ENCODE measurements at places on chromosomes 1 and 21.
A peak's percentile ranks its signal among the peaks of the same experiment; 100 is the strongest.

DNA sequence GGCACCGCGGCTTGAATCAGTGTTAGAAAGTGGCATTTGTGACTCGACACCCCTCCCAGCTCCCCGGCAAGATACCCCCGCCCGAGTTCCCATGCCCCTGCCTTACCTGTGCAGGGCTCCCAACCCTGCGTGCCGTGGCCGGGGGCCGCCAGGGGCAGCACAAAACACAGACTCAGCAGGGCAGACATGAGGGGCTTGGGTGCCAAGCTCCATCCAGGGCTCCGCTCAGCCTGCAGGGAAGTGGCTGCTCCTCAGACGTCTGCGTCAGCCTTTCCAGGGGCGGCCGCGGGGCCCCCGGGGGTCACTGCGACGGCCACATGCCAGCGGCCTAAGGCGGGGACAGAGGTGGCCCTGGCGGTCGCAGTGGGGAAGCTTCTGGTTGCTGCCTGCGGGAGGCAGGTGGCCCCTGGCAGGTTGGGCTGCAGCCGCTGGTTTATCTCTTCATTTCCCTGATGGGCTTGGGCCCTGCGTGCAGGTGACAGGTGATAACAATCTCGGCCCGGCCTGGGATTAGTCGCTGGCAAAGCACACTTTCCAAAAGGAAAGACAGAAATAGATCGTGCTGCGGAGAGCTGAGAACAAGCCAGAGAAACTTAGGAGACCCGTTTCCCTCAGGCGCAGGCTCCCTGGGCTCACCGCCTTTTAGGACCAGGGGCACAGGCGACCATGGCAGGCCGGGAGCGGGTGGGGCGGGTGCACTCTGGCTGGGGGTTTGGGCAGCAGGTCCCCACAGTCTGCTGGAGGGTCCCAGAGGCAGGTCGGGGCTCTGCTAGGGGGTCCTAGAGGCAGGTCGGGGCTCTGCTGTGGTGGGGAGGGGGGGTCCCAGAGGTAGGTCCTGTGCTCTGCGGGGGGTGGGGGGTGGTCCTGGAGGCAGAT, at the start of gene TSPEAR:
Gene TSPEAR (minus strand): TSS at position 246 of the 876 bp plus-strand sequence. CDS start 58 bp downstream, at position 188.
- DNase-seq = no peak

- no peak for DNase-seq
Observed at GRCh38 chr1:54854381-54855020, 32.5 kb downstream of the DHCR24 start.

DNA sequence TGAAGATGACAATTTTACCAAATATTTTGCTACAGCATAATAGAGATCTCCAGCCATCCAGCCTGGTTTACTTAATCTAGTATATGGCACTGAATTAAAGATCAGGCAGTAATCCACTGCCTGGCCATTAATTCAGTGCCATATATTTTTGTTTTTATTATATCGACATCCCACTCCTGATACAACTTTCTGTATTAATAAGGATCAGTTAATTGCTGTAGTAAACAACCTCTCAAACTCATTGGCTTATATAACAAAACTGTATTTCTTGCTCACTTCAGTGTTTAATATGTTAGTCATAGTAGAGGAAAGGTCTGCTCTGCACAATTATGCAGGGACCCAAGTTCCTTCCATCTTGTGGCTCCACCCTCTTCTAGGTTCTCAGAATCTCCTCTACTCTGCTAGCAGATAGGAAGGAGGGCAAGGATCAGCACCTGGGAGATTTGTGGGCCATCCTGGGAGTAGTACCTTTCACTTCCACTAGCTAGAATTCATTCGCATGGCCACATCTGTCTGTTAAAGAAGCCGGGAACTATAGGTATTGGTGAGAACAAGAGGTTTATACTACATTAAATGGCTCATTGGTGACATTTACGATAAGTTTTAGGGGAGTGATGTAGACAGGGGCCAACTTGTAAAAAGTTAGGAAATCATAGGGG, 3.6 kb upstream of the ZDHHC18 start:
- no peak for DNase-seq

GRCh38 chr1:245325922-245326795, 171.4 kb downstream of the KIF26B start:
- DNase-seq = no peak

GRCh38 chr1:54542120-54542961, 5.7 kb upstream of the ACOT11 start:
- DNase-seq = peak; percentile 29

DNA sequence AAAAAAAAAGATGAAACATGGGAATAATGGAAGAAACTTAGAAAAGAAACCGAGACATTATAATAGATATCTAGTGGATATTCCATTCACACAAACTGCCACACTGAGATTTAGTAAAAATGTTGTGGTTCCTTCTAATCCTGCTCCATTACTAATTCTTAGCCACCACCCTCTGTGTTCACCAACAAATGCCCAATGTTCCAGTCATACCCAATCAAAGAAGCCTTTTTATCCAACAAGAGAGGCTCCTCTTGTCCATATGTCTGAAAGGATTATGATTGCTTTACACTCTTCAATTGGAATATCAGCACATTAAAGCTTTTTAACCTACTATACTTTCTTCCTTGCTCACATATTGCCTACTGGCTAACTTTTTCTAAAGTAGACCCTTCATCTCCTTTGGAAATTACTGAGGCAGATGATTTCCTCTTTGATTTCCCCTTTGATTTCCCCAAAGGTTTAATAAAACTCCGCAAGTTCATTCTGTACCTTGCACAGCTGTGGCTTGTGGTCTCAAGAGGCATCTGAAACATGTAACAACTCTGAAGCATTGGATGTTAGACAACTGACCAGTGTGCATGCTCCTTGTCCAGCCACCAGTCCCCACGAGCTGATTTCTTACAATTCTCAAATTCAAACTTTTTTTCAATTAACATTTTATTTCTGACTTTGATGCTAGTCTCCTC, 305.6 kb upstream of the LYPLAL1 start:
- no peak for DNase-seq

- no peak for DNase-seq
Observed at GRCh38 chr1:209648931-209649776, 3.1 kb downstream of the LAMB3 start.

GRCh38 chr1:46549697-46550681, 1.5 kb downstream of the KNCN start:
- DNase-seq = no peak

GRCh38 chr1:210232511-210233215, at the start of gene SERTAD4:
Gene SERTAD4, plus strand, starts transcription at chr1:210232796. Its CDS starts 5,165 bp downstream, at chr1:210237961.
- DNase-seq = no peak

- DNase-seq = peak; percentile 19
Observed at GRCh38 chr1:59071876-59072582, 224.9 kb upstream of the FGGY start.

DNA sequence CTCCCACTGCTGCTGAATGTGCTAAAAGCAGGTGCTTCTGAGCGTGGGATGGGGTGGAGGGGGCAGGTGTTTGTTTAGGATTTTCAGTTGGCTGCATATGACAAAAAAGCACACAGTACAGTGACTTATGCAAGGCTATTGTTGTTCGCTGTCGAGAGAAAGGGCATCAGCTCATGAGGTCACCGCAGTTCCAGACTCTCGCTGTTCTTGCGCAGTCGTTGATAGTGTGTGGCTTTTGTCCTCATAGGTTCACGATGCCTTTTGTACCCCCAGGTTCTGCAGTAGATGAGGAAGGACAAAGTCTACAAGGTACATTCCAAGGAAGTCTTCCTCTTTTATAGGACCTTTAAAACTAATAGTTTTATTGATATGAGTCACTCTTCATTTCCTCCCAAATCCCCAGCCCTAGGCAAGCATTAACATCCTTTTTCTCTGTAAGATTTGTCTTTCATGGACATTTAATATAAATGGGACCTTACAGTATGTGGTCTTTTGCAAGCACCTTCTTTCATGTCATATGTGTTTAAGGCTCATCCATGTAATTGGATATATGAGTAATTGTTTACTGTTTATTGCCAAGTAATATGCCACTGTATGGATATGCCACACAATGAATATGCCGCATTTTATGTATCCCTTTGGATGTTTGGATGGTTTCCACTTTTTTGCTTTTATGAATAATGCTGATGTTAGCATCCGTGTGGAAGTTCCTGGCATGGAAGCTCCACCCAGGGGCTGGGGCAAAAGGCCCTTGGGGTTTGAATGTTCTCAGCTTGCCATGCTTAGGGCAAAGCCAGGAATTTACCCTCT, 14.5 kb upstream of the NLRP3 start:
- DNase-seq = no peak

- DNase-seq = no peak
Observed at GRCh38 chr1:38815903-38816627, 43.5 kb downstream of the RRAGC start.

DNA sequence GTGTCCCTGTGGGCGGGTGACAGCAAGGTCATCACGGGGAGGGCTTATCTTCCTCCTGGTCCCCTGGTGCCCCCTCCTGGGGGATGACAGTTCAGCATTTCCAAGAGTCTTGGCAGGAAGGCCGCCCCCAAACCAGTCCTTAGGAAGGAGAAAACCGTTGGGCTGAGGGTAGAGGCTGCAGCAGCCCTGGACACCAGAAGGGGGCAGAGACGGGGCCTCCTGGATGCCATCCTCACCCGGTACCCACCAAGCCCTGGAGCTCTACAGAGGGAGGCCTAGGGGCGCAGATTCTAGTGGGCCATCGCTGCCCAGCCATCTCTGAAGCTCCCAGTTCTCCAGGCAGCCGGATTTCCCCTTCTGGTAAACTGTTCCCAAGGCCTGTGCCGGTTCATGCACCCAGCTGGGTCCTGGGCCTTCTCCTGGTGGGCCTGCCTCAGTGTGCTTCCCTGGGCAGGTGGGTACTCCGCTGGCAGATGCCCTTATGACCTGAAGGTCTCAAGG, 14.8 kb upstream of the ZNF669 start:
- peak; percentile 16 for DNase-seq

DNA sequence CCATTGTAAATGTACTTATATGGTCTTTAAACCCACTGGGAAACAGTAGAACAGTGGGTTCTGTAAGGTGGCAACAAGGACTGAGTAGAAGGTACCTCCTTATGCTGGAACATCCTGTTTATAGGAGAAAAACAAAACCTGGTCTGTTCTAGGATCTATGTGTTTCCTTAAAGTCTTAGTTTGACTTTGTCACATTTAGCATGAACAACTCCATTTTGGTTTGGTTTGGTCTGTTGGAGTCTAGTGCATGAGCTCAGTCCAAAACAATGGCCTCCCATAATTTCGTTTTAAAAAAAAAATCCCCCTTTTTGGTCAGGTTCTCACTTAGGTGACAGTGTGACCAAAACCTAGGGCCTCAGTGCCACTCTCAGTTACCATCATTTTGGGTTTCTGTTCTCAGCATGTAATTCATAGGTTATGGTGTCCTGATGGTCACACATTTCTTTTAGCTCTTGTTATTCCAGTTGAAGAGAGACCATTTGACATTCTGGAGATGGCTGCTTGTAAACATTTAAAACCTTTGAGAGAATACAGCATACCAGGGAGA, 66.4 kb upstream of the IL12RB2 start:
- no peak for DNase-seq

GRCh38 chr21:39105341-39105765, 77.9 kb downstream of the PSMG1 start:
- no peak for DNase-seq

- DNase-seq = no peak
Observed at GRCh38 chr1:39698568-39698967, 7.3 kb upstream of the HPCAL4 start.

GRCh38 chr1:74392186-74392585, 120.2 kb downstream of the LRRC53 start:
- DNase-seq = no peak

GRCh38 chr1:235929216-235929615, 62.5 kb upstream of the LYST start:
- DNase-seq = no peak

- no peak for DNase-seq
Observed at GRCh38 chr1:109283748-109284600, 1.0 kb upstream of the PSRC1 start.

- DNase-seq = peak; percentile 75
Observed at GRCh38 chr1:160085686-160086455, 4.5 kb downstream of the KCNJ9 start.

- DNase-seq = no peak
Observed at GRCh38 chr1:36708587-36708986, 225.9 kb upstream of the CSF3R start.

DNA sequence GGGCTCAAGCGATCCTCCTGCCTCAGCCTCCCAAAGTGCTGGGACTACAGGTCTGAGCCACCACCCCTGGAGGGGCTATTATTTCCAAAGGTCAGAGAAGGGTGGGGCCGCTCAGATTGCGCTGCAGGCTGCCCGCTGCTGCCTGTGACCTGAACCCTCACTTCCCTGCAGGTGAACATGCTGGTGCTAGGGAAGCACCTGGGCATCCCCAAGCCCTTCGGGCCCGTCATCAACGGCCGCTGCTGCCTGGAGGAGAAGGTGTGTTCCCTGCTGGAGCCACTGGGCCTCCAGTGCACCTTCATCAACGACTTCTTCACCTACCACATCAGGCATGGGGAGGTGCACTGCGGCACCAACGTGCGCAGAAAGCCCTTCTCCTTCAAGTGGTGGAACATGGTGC, 8.6 kb upstream of the PADI6 start:
- no peak for DNase-seq

DNA sequence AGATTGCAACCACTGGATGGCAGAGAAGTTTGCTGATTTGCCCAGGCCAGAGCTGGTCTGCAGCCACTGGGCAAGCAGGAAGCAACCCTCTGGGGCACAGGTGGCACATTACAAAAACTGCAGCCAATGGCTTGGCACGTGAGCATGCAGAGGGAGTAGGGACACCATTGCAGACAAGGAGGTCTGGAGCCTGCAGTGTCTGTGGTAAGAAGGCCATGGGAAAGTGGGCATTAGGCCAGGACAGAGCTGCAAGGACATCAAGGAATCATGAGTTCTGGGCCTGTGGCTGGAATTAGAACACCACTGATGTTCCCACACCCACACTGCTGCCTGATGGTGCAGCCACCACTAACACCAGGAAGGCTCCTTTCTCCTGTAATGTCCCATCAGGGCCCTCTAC, 113.0 kb downstream of the TSEN15 start:
- no peak for DNase-seq

DNA sequence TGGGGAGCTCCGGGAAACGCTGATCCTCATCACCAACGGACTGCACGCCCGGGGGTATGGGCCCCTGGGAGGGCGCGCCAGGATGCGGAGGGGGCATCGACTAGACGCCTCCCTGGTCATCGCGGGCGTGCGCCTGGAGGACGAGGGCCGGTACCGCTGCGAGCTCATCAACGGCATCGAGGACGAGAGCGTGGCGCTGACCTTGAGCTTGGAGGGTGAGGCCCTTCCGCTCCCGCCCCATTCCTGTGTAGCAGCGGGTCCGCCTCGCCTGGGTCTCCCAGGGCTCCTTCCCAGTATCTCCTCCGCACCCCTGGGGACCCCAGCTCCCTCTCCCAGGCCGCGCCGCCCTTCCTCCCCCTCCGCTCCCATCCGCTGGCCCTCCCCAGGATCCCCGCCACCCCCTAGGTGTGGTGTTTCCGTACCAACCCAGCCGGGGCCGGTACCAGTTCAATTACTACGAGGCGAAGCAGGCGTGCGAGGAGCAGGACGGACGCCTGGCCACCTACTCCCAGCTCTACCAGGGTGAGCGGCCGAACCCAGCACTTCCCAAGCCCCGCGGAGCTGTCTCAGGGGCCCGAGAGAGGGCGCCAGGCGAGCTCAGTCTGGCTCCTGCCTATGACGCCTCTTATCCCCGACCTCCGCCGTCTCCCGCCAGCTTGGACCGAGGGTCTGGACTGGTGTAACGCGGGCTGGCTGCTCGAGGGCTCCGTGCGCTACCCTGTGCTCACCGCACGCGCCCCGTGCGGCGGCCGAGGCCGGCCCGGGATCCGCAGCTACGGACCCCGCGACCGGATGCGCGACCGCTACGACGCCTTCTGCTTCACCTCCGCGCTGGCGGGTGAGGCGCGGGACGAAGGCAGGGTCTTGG, 5.0 kb downstream of the HAPLN2 start:
- DNase-seq = peak; percentile 21

Data from activated CD4-positive, alpha-beta T cell treated with anti-CD3 and anti-CD28 coated beads, Interleukin-2, amount 50 U/mL, for 4 hours (primary cell).